ENCODE measurements at places on chromosomes 1 and 21.

DNA sequence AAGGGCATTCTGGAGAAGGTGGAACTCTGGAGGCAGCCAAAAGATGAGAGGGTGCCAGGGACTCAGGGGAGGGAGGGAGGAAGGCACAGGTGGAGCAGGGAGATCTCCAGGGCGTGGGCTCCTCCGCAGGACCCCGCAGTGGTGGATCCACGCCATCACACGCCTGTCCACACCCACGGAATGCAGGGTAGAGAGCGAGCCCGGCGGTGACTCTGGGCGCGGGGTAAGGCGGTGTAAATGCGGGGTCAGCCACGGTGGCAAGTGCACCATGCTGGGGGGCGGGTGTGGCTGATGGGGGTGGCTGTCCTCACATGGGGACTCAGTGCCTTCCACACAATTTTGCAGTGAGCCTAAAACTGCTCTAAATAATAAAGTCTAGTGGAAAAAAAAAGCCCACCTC, 105.1 kb upstream of the TTC34 start:
- DNase-seq, result no peak

DNA sequence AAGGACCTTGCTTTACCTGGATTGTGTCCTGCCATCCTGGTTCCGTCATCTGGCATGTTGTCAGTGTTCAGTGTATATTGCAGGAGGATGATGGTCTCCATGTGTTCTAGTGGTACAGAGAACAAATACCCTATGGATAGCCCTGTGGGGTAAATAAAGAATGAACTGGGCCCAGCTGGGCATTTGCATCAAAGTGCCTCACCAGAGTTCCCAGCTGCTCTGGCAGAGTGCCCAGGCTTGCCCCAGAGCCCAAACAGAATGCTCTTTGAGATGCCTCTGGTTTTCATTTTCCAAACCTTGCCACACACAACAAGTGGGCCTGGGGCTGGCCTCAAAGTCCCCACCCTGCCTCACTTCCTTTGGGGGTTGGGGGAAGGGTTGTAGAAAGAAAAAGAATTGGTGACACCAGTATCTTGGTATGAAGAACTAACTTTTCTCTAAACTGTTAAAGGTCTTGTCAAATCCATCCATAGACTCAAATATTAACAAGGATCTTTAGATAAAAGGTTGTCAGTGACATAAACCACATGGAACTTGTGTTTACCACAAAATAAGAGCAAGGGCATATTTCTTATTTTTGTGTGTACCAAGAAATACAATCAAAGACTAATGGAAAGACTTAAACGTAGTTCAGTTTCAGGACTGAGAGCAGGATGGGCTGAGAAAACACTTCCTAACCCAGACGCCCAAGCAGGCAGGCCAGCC, 82.2 kb downstream of the LMO4 start:
- peak; percentile 43 for DNase-seq

- DNase-seq, result no peak
Measured at GRCh38 chr21:34522284-34522683, 10.3 kb upstream of the KCNE1 start.

GRCh38 chr1:235415008-235415904, 48.0 kb downstream of the TBCE start:
- DNase-seq, result no peak

GRCh38 chr1:16608838-16609560, 4.4 kb downstream of the NBPF1 start:
- no peak for DNase-seq

GRCh38 chr1:1208713-1209433, 2.5 kb upstream of the TNFRSF18 start:
- no peak for DNase-seq

GRCh38 chr1:27284425-27285273, 37.3 kb upstream of the TMEM222 start:
- DNase-seq, result peak; percentile 57

DNA sequence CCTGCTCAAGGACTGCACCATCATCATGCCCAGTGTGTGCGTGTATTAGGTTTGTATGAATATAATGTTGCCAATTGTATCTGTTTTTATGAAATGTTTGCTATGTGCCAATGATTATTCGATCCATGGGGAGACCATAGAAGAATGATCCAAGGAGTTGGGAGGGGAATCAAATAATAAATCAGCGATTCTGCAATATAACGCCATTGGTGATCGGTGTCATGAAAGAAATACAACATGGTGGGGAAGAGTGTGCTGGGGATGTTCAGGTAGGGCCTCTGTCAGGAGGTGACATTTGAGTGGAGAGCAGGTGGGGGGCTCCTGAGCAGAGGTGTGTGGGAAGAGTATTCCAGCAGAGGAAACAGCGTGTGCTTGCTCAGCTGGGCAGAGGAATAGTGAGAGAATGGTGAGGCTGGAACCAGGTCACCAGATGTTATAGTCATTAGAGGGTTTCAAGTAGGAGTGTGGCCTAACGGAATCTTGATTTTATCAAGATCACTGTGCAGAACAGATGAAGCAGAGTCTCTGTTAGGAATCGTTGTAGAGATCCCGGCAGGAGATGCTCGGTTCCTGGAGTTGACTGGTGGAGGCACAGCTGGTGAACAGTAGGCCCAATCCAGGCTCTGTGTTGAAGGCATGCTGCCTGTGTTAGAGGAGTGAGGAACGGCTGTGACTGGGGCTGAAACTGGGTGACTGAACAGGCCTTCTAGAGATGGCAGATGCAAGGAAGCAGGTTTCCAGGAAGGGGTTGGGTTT, 2.9 kb upstream of the ZNF496 start:
- no peak for DNase-seq

- DNase-seq, result no peak
Measured at GRCh38 chr1:199172171-199173124, 533.6 kb downstream of the PTPRC start.

DNA sequence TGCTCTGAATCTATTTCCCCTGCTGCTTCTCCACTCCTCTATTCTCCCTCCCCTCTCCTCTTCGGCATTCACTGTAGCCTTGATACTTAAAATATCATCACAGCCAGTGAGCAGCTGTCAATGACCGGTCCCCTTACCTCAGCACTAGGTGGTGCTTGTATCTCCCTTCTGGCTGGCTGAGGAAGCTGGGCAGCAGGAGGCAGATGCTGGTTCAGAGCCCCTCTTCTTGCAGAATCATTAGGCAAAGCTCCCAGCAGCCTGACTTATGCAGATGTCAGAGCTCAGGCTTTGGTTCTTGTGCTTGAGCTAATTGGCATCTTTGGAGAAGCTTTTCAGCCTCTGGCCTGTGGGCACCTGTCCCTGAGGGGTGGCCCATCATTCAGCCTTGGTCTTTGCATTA, 31.9 kb upstream of the KCNA2 start:
- DNase-seq, result no peak

GRCh38 chr1:173257805-173258204, 50.7 kb upstream of the TNFSF4 start:
- no peak for DNase-seq

DNA sequence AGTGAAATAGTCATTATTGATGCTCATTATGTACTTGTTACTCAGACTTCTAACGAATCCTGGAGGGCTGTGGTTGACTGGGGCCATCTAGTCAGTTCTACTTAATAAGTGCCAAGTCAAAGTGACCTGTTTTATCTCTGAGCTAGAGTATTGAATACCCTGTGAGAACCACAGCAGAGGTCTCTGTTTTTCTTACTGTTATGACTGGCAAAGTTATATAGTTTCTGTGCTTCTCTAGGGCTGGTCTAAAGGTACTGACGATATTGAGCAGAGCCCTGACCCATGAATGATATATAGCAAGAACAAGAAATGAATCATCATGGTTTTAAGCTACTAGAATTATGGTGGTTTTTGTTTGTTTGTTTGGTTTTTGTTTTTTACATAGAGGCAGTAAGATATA, 555.8 kb downstream of the PLA2G4A start:
- DNase-seq, result no peak

DNA sequence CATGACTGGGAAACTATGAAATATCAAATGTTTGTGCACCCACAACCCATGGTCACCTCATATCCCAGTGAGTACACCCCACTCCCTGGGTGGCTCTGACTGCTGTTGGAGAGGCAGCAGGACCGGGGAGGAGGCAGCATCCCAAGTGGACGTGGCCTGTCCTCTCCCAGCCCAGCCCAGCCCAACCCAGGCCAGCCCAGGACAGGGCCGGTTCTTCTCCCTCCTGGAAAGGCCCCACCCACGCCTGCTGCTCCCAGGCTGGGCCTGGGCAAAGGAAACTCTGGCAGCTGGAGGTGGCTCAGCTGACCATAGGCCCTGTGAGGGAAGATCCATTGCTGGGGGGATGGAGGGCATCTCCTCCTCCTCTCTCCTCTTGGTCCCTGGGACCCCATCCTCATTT, 19.1 kb downstream of the MATN1 start:
- DNase-seq, result no peak

- no peak for DNase-seq
Measured at GRCh38 chr21:28334407-28334806, 658.3 kb downstream of the LTN1 start.

DNA sequence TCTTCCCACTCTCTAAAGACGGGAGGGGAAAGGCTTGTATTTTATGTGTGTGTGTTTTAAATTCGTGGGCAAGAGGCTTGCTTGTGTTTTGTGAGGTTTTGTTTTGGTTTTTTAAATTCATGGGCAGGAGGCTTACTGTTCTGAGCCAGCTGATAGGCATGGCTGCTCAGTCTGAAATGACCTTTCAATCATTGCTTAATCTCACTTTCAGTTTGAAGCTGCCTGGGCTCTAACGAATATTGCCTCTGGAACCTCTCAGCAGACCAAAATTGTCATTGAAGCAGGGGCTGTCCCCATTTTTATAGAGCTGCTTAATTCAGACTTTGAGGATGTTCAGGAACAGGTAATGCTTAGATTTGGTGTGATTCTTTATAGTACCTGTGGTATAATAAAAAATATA, 20.3 kb upstream of the TXLNA start:
- DNase-seq, result no peak

DNA sequence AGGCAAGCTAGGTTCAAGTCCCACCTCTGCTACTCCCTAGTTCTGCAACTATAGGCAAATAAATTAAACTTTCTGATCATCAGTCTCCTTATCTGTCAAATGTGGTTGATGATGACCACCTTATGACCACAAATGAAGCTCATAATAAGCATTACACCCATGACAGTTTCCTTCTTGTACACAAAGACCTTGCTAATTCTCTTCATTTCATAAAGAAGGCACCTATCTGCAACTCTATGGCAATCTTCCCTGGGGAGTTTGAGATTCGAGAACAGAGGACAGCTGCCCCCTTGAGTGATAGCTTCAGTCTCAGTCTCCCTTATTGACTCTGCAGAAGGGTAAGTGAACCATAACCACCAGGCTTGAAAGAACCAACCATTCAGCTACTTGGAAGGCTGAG, 503.1 kb upstream of the DAB1 start:
- no peak for DNase-seq

DNA sequence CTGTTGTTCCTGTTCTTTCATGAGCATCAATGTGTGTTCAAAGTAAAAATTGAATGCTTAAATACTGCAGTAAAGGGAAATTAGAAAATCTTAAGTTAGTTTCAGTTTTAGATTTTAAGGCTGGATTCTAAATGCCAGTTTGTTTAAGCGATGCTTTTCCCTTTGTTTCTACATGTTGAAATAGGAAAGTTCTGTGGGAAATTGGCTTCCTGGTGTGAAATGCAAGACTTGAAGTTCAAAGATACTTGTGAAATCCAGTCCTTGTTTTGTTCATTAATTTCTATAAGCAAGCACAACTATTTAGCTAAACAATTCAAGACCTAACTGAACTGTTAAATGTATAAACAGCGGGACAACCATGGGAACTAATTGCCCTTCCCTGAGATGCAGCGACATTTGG, 149.1 kb downstream of the LYPLAL1 start:
- DNase-seq, result no peak

- no peak for DNase-seq
Measured at GRCh38 chr1:230354005-230354404, 72.1 kb downstream of the PGBD5 start.

- DNase-seq, result peak; percentile 9
Measured at GRCh38 chr1:68321084-68321685, 88.9 kb upstream of the WLS start.

DNA sequence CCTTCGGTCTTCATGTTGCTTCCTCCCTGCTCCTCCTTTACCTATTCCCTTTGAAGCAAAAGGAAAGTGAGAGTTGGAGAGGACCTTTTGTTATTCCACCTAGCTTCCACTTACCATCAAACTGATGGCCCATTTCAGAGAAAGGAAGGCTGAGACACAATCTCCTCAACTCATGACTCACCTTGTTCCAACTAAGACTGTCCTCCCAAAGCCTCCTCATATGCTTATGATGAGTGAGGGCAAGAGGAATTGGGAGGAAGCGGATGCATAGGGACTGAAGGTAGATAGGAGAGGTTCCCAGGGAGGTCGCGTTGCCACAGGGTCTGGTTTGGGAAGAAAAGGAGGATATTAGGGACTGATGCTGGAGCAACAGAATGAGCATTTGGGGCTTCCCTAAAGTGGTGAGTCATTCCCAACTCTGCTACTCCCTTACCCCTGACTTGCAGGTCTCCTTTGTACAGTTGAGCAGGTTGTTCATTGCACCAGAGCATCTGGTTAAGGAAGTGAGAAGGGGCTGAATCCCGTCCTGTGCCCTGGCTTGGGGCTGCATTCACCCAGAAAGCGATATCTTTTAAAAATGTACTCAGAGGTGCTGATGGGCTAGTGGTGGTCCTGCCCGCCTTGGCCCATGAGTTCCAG, 35.0 kb downstream of the LGR6 start:
- no peak for DNase-seq

- no peak for DNase-seq
Measured at GRCh38 chr1:38015978-38016725, 3.6 kb downstream of the UTP11 start.

- DNase-seq, result no peak
Measured at GRCh38 chr21:42991992-42992740, 17.8 kb downstream of the PKNOX1 start.

GRCh38 chr1:230834292-230834691, 34.0 kb downstream of the C1orf198 start:
- no peak for DNase-seq

DNA sequence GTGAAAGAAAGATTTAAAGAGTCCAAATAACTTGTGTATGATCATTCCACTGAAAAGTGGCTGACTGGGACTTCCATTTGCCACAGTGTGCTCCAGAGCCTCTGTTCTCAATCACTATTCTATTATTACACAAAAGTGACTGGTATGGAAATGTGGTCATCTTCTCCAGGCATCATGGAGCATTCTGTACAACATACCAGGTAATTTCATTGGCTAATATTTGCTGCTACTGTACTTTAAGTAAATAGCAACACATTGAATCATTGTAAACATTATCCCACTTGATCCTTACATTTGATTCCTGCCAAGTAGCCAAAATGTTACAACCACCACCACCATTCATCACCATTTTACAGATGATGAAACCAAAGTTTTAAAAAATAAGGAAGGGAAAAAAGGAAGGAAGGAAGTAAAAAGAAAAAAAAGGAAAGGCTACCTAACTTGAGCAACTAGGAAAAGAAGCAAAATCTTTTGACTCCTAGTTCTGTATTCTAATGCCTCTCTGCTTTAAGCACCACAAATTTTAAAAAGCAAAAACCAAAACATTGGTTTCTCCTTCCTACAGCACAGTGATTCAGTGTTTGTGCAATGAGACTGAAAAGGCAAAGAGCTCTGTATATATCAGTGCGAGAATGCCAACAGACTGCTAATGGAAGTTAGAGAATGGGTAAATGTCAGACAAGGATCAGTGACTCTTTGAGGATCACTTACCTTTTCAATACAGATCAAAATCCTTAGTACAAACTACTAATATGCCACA, 361.4 kb upstream of the PTBP2 start:
- no peak for DNase-seq
